ENCODE measurements at places on chromosomes 3 and 15. TPM values are rescaled to one million over a fixed set of nuclear protein-coding genes. Genes with fewer than 3 reads are reported as not detected.

TAMM41 gene
- total RNA-seq, result 8.4 TPM

RAB6B gene
- 0.41 TPM for total RNA-seq

THBS1 gene
- total RNA-seq, result 561 TPM

AMT gene
- total RNA-seq, result 1.8 TPM

LOXL1 gene
- total RNA-seq, result 0.21 TPM

SCAANT1 gene
- 5.6 TPM for total RNA-seq

CPNE4 gene
- total RNA-seq, result not detected

STRC gene
- total RNA-seq, result not detected

HDGFL3 gene
- 90.2 TPM for total RNA-seq

All from A375 (cell line).